ENCODE measurements at places on chromosomes 7 and 10.

DNA sequence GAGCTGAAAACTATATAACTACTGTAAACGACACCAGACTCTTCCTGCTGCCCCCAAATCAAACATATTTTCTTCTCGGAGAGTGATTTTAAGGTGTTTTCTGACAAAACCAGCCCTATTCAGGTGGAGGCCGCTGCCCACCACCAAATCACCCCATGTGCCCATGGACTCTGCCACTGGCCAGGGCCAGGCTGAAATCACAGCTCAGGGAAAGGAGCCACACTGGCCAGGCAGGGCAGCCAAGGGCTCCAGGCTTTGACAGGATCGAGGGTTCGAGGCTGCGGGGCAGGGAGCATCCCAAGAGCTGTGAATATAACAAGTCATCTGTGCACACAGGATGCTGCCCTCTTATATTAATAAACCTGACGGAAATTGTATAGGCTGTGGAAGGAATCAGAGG is 48.3 kb downstream of the OAT start:
- no peak for DNase-seq

GRCh38 chr7:29860186-29860585 is 53.9 kb downstream of the WIPF3 start:
- DNase-seq: no peak

GRCh38 chr10:8581521-8582225 is 527.2 kb downstream of the GATA3 start:
- no peak for DNase-seq

- DNase-seq: no peak
Measured at GRCh38 chr7:101669307-101669706, 40.2 kb upstream of the MYL10 start.

DNA sequence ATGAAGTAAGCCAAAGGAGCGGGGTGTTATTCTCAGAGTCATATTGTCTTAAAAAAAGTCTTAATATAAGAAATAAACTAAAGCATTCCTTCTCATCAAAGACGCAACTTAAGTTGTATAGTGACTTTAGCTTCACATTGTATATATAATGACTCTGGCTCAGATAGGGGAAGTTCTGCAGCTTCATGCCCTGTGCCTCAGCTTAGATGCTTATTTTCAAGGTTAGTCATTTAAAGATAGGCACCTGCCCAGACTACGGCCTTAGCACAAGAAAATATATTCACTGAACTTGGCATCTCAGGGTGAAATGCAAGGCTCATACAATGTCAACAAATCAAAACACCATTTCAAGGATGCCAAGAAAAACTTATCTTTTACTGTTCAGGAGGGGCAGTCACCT is 52.8 kb upstream of the DNAJB12 start:
- no peak for DNase-seq

DNA sequence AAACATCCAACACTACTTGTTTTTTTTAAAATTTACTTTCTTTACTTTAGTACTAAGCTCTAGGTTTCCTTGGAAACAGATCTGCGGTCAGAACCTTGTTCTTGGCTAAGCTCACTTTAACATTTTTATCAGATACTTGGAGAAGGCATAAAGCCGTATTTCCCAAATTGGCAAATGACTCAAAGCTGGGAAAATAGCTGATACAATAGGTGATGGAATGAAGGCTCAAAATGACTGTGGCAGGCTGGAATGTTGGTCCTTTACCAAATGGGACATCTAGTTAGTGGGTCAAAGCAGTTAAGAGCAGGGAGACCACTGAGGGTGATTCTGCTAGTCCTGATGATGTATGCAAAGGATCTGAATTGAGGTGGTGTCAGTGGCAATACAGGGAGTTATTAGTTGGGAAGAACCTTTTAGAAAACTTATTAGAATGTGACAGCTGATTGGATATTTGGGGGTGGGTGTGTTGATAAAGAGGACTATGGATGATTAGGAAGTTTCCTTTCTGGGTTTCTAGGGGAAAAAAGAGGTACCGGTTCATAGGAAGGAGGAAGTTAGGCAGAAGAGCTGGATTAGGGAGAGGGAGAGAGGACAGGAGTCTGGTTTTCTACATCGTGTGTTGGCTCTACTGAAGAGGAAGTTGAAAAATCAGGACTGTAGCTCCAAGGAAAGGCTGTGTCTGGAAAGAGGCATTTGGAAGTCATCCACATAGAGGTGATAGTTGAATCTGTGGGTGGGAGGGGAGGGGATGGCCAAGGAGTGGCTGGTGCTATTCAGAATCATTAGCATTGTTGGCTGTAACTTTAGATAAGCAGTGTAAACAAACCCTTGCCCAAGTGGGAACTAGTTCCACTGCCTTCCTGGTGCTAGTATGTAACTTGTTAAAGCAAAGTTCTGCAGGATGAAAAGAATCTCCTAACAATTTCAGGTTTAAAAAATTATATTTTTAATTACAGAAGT is 13.1 kb downstream of the PLCE1 start:
- DNase-seq: no peak

DNA sequence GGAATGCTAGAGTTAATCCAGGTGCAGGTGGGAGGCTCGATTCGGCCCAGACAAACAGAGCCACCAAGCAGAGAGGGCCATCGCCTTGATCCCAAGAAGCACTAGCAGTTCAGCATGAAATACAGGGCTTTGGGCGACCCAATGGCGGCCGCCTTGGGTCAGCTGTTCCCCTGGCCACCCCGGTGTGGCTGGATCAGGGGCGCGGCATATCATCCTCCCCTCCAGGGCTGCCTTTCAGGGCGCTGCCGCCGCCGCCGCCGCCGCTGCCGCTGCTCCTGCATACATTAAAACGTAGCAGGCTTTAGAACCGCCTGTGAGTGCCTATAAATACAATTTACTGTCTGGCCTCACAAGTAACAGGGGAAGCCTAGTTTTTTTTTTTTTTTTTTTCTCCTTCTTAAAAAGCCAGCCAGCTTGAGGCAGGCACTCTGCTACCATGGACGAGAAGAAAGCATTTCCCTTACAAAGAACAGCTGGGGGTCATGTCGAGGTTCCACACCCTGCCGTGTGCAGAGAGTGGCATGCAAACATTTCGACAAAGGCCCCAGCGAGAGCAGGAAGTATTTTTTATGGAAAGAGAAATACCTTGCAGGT is 57.7 kb upstream of the EFCAB10 start:
- no peak for DNase-seq

DNA sequence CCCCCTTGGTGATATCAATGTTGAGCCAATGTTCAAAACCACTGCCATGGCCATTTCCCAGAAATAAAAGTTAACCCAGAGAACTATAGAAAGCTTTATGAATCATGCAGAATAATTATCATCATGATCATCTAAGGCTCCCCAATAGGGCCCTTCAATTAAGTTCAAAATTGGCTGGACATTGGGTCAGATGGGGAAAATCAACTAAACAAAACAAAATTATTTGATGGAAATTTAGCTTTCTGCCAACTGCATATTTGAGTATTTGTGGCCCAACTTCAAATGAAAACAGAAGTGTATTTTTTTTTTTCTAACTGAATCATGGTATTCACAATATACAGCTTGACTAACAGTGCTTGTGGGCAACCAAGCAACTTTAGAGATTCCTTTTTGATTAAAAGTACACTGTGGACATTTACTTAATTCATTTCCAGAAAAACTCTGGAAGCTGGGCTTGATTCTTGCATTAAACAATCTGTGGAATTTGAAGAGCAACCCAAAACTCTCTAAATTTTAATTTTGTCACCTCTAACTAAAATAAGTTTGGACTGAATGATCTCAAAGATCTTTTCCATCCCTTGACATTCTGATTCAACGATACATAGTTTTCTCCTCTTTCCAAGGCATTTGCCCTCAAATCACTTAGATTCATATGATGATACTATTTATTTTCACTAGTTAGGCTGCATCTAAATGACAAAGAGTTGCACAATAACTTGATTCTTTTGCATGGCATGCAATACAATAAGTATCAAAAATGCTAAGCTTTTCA is 203.2 kb downstream of the AHR start:
- DNase-seq: no peak

- DNase-seq: no peak
Measured at GRCh38 chr10:70829543-70829942, 13.8 kb downstream of the SGPL1 start.

DNA sequence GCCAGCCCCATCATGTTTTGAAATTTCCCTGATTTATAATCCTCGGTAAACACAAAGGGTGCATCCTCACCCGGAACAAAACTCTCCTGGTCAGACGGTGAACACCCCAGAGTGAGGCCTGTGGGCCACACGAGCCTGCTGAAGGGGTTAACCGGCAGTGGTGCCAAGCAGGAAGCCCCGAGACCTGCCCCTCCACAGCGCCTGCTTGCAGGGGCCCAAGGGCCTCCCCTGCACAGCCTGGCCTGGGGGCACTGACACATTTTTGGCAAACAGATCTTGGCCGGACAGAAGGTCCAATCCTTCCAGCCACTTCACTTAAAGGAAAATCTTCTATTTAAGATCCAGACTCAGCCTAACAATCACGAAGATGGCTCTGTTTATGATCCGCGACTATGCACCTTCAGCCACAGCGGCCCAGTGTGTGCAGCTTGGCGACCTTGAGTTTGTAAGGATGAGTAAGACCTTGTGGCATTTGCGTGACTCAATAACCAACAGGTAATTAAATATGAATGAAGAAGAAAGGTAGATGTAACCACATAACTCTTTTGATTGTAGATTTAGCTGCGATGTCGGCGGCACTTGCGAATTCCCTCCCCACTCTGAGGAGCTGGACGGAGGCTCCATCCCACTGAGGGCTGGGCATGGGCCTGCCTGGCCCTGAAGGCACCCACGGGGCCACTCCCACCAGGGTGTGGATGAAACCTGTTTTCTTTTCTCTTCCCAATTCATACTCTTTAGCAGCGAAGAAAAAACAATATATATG is 328.2 kb downstream of the DNAJB6 start:
- no peak for DNase-seq

GRCh38 chr10:22002591-22003176 is 846 bp downstream of the DNAJC1 start:
- DNase-seq: peak; percentile 15

- no peak for DNase-seq
Measured at GRCh38 chr7:113622796-113623195, 296.0 kb downstream of the PPP1R3A start.
